ENCODE measurements at places on chromosomes 4 and X.

GRCh38 chrX:29787656-29788055, 427.7 kb upstream of the MAGEB2 start:
- DNase-seq: no peak

DNA sequence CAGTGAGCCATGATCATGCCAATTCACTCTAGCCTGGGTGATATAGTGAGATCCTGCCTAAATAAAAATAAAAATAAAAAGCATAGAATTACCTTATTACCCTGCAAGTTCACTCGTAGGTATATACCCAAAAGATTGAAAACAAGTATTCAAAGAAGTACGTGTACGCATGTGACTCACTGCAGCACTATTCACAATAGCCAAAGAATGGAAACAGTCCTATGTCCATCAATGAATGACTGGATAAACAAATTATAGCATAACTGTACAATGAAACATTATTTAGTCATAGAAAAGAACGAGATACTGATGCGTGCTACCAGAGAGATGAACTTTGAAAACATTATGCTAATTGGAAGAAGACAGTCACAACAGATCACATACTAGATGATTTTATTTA, 204.6 kb upstream of the DIAPH2 start:
- no peak for DNase-seq

GRCh38 chr4:15063341-15063740, 61.1 kb downstream of the CPEB2 start:
- DNase-seq: no peak

DNA sequence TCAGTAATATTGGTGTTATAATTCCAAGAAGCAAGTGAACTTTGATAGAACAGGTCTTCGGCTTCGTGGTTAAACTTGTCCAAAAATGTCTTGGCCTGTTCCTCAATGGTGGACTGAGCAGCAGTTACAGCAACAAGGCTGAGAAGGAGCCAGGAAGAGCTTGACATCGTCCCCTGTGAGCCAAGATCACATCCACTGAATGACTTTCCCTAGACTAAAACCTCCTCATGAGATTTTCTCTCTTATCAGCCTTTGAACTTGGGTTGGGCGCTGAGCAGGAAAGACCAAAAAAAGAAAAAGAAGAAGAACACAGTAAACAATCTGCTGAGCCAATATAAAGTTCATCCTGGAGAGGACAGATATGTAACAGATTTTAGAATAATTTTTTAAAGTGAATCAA, at the start of gene ACE2:
Gene ACE2 (minus strand): TSS at position 216 of the 400 bp plus-strand sequence. CDS start 49 bp downstream, at position 167.
- no peak for DNase-seq

GRCh38 chrX:153870791-153871360, 15.1 kb downstream of the L1CAM start:
- DNase-seq: no peak

GRCh38 chr4:16812041-16812440, 86.4 kb downstream of the LDB2 start:
- DNase-seq: no peak

- DNase-seq: no peak
Observed at GRCh38 chr4:40984051-40984450, 230.3 kb downstream of the APBB2 start.
